ENCODE measurements at places on chromosomes 5 and 9.

DNA sequence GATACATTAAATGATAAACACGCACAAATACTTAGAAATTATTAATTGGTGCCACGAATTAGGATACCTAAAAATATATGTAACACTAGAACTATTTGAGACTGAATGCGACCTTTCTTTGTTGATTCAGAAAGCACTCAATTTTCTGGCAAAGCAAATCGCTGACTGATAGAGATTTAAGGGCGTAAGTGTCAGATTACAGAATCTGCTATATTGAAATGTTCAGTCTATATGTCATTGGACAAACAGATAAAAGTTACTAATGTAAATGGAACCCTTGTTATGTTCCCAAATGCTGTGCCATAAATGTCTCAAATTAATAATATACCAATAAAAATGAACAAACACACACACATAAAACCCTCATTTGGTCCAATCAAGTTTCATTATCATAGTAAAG lies 137.9 kb downstream of the MPDZ start:
- DNase-seq, result no peak

DNA sequence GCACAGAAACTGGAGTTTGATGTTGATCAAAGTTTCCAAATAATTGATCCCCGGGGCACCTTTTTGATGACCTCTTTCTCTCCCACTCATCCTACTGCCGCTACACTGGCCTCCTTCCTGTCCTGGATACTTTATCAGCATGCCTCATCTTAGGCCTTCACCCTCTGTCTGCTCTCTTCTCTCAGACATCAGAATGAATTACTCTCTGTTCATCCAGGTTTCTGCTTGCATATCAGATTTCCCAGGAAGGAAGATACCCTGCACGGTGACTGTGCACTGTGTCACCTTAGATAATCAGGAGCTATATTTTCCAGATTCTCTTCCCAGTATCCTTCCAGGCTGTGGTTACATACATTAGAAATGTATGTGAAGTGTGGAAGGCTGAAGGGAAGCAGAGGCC lies 397.0 kb downstream of the DIRAS2 start:
- DNase-seq, result no peak

GRCh38 chr9:129435291-129435690 lies 185.6 kb downstream of the C9orf50 start:
- no peak for DNase-seq

DNA sequence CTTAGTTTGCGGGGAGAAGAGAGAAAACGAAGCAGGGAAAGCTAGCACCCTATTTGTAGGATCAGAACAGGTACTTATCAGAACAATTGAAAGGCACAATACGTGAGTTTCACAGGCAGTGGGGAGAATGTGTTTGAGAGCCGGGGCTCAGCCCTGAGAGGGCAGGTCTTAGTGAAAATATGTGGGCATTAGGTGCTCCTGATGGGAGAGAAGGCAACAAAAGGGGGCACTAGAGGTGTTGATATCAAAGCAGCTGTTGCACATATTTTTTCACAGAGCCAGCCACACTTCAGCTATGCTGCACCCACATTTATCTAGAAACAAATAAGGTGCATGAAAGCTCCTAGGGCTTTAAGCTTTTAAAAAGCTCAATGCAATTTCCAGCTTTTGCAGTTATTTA lies 99.7 kb upstream of the MAN2A1 start:
- DNase-seq, result no peak

DNA sequence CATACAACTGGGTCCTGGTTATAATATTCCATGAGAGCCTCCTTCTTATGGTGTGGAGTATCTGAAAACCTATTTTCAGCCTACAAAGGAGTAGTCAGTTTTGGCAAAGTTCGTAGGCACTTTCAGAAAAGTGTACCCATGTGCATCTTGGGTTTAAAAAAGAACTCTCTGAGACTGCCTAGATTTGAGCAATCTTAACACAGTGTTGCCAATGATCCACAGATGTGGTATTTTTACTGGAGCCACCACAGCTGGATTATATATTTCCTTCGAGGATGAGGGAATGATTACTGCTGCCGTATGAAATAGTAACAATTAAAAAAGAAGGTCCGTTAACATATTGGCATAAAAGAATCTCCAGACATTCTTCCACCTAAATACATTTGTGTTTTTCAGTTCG lies 1.1 kb downstream of the PALM2AKAP2 start:
- DNase-seq, result no peak

- DNase-seq, result no peak
These were observed 4.5 kb upstream of the SET start for GRCh38 chr9:128684325-128685199.

DNA sequence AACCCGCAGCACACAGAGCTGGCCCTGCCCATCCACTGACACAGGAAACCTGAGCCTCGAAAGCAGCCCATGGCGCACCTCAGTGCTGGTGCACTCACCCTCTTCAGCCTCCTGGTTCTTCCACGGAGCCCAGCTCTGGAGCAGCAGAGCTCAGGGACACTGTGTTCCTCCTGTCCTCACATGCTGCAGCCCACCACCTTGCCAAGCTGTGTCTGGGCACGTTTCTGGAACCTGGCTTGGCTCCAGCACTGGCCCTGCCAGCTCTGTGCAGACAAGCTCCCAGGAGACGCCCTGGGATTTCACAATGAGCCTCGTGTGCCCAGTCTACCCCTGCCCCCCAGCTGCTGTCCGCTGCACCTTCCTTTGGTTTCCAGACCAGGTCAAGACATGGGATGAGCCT lies 119.5 kb downstream of the SYK start:
- no peak for DNase-seq

GRCh38 chr9:14433351-14434157 lies 119.6 kb upstream of the NFIB start:
- no peak for DNase-seq

DNA sequence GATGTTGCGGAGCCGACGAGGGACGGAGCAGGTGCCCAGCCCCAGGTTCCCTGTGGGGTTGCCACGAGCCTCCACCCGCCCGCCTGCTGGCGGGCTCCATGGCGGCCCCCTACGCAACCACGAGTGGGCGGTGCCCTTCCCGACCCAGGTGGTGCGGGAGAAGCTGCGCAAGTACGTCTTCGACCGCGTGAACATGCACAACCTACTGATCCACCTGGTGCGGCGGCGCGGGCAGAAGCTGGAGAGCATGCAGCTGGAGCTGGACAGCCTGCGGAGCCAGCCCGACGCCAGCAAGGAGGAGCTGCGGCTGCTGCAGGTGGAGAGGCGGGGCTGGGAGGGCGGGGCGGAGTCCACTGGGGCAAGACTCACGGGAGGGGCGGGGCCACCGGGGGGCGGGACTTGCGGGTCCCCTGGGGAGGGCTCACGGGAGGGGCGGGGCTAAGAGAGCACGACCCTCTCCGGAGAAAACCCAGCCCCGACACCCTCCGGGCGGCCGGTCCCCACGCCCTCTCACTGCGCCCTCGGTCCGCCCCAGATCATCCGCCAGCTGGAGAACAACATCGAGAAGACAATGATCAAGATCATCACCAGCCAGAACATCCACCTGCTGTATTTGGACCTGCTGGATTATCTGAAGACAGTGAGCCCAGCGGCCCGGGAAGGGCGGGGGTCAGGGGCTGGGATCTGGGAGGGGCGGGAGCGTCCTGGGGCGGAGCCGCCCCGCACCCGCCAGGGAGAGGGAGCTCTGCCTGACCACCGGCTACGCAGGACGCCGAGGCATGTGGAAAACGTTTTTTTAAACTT lies 3.9 kb downstream of the CCDC183 start:
- DNase-seq, result no peak

DNA sequence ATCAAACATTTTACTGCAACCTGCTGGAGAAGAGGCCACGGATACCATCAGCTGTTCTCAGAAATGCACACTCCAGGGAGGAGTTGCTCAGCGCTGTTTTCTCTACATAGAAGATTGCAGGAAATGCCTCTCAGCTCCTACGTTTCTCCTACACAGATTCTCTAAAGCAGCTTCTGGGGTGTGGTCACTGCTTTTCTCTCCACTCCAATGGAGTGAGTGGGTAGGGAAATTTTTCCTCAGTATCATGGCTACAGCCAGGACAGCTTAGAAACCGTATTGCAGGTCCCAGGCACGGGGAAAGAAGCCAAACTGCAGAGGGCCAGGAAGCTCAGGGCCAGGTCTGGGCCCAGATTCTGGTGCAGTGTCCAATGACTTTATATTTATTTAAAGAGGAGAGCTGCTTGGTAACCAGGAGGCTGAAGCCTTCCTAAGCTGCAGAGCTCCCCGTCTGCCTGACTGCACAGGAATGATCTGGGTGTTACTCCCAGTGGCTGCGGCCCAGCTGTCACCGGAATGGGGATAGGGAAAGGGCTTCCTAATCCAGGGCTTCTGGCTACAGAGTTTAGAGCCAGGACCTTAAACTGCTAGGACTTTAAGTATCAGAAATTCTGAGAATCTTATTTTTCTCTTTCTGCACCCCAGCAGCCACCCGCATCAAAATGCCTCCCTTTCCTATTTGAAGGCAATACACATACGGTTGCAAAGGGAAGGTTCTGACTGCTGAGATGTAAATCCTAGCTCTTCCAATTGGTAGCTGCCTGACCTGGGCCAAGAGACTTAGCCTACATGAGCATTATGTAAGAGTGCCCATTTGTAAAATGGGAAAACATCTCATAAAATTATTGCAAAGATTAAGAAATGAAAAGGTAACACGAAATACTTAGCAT lies 1.4 kb upstream of the SPTAN1 start:
- DNase-seq, result no peak

DNA sequence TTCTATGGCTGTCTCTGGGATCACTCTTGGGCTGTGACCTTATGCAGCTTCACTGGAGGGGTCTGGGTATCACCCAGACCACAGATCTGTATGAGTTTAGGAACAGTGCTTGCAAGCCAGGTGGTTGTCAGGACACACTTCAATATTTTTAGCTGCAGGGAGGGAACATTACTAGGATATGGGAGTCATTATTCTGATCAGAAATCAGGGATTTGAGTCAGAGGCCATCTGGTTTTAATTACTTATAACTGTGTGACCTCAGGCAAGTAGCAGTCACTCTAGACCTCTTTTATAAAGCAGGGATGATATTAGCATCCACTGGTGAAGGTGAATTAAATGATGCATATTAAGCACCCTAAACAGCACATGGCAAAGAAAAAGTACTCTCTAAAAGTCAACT lies 60.1 kb upstream of the NMUR2 start:
- DNase-seq, result no peak
